ENCODE measurements at places on chromosomes 12 and 14.

DNA sequence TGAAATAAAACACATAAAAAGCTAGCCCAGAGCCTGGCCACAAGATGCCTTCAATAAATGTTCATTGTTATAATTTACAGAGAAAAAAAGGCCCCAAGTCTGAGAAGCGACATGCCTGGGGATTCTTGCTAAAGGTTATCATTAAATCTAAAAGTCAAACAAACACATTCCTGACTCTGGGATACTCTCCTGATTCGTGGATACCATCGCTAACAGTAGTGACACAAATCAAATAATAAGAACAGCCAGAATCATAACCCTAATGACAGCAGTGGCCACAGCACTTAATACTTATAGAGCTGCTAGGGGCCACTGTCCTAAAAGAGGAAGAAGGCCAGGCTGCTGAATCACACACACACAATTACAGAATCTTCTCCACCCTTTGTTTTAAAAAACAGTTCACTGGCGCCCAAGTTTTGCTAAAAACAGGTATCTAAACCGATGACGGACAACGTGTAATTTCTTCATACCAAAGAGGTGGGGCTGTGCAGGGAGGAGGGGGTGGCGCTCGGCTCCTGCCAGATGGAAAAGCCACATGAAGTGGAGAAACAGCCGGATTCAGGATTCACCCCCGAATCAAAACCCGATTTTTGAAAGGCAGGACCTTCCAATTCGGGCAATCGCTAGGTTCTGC, 1.2 kb downstream of the CLIP1 start:
- DNase-seq: no peak

DNA sequence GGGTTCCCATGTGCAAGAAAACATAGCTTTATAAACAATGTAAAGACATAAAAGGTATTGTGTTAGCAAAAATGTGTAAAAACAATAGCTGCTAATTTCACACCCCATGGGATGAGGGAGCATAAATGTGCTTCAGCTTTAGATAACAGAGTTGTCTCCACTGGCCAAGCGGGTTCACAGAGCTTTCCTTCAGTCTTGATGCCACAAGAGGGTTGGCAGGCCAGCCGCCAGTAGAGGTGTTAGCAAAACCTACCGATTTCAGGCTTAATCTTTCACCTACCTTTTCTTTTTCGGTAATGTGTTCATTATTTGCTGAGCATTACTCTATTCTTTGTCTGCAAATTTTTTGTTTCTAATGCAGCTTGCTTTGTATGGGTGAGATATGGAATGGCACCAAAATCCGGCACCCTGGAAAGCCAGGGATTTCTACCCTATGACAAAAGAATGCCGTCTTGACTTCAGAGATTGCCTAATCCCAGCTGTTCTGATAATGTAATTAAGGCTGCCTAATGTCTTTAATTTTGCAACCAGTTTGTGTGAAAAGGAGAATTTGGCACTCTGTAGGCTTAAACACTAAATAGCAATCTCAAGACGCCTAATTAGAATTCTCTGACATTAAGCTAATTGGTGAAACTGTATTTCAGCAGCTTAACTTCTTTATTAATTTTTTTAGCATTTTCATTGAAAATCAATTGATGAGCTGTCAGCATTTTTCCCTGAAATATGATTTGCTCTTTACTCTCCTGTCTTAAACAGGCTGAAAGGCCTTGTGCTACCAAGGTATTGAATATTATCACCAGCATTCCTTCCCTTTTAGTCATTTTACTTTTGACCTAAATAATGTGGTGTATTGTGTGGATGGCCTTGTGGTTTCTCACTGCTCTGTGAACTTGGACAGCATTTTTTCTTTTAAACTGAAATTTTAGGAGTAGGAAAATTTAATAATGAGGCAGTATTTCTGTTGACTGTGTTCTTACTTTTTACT, 60.7 kb downstream of the POLR3B start:
- no peak for DNase-seq

- no peak for DNase-seq
Observed at GRCh38 chr14:34794941-34795340, 80.2 kb downstream of the BAZ1A start.

DNA sequence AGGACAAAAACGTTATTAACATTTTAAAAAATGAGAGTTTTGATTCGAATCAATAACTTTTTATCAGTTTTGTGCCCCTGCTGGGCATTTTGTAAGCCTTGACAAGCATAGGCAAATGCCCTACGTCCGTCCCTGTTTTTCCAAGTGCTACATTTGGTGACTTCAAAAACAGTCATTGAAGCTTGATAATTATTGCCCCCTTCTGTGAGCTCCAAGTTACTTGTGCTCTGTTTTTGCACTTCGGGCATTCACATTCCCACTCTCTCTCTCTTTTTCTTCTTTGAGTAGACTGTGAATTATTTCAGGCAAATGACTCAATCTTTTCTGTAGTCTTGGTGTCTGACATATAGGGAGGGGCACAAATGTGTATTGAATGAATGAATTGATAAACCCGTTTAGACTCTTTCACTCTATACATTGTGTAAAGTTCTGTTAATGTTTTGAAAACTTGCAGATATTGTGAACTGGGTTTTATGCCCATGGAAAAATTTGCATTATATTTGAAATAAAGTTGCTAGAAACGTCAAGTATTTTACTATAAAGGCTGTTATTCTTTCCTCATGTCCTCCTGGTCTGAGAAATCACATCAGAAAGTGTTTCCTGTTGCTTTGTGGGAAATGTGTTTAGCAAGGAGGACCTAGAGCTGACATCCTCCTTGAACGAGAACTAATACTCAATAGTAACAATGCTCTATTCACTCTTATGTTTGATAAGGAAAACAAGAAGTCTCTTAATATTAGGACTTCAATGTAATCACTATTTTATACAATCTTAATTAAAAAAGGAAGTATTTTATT, 1.4 kb downstream of the APAF1 start:
- no peak for DNase-seq

DNA sequence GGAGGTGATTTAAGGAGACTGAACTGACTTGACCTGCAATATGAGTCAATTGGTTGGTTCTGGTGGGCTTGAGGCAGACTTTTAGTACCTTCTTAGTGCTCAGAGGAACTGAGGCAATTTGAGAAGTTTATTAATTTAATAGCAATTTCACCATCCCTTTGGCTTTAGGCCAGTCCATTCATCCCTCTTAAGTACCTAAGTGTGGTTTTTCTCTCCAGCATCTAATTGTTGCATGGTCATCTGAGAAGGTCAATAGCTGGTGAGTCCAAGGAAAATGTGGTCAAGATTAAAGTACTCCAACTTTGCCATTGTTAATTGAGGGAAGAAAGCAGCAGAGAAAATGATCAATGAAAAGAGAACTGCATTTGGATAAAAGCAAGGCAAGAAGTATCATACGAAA, 115.4 kb upstream of the DYRK2 start:
- DNase-seq: no peak

GRCh38 chr14:81940651-81941050, 407.0 kb upstream of the SEL1L start:
- no peak for DNase-seq

- no peak for DNase-seq
Observed at GRCh38 chr14:32421781-32422180, 92.7 kb downstream of the AKAP6 start.

DNA sequence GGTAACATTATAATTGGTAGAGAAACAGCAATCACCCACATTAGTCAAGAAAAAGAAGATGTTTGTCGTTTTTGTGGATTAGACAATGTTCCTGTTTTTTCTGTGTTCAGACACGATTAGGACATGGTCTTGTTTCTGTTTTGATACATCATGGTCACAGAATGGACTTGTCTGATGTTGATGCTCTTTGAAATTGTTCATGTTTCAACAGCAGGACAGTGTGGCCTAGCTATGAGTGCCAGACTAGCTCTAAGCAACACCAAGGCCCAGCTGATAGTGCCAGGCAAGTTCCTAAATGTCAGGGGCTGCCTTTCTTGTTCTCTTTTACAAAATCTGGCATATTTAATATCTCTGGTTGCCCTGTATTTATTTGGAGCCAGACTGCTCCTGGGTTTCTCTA, 40.9 kb upstream of the TOMM20L start:
- DNase-seq: no peak

DNA sequence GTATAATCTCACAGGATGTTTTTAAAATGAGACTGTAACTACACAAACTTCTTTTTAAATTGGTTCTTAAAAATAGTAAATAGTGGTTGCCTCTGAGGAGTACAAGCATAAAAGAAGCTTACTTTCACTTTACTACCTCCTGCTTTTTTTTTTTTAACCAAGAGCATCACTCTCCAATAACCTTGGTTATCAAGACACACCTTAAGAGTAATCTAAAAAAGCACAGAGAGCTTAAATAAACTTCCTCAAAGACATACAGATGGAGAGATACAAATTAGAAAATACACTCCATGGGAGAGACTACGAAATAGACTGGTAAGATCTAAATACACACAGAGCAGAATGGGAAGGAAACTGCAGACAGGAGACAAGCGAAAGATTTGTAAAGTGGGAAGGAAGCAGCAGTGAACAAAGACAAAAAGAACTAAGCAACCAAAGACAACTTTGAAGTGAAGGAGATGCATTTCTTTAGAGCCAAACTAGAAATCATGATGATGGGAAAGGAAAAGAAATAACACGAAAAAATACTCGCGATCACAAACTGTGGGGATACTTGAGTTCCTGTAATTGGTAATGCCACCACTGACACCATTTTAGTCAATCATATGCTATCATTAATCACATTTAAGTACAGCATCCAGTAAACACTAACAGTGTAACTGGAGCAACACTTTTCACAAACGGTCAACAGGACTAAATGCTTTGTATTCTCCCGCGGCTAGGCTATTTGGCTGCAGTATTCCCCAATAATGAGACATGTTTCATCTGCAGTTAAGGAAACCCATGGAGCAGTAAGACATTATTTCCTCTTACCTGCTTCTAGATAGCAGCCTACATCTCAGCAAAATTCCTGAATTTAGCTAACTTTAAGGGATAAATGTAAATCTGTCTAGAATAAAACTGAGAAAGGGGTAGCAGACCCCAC, 8.2 kb downstream of the SINHCAF start:
- no peak for DNase-seq

- no peak for DNase-seq
Observed at GRCh38 chr14:77980475-77981321, 180.8 kb downstream of the ADCK1 start.

DNA sequence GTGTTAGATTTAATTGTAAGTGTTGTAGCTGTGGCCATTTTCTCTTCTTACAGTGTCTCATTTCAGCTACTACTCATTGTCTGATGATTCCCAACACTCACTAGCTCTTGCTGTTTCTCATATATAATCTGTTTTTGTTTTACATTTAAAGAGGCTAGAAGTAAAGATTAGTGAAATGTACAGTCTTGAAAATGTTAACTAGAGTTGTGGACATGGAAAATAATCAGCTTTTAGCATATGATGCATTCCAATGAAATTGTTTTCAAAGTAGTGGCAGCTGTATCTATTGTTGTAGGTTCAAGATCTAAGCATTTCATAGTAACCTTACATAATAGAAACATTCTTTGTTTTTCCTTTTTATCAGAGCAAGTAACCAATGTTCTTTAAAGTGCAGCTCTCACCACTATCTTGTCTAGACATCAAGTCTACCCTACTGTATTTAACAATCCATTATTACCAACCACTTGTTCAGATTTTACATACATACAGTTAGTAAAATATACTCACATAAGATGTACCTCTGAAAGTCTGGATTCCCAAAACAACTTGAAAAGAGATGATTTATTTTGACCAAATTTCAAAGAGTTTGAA, 76.9 kb downstream of the PPHLN1 start:
- no peak for DNase-seq

DNA sequence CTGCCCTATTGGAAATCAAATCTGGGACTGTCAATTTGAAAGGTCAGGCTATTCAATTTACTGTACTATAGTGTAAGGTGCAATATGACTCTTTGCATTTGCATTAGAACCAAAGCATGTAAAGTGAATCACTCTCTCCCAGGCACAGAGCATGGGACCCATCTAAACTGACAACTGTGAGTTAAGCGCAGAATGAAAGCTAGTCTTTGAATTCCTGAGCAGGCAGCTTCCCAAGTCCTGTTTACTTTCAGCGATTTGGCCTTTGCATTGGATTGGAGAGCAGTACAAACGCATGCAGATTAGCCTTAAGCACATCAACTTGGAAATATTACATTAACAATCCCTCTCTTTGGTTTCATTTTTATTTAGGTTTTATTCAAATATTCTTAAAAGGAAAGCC, 74.6 kb downstream of the RERG start:
- no peak for DNase-seq

DNA sequence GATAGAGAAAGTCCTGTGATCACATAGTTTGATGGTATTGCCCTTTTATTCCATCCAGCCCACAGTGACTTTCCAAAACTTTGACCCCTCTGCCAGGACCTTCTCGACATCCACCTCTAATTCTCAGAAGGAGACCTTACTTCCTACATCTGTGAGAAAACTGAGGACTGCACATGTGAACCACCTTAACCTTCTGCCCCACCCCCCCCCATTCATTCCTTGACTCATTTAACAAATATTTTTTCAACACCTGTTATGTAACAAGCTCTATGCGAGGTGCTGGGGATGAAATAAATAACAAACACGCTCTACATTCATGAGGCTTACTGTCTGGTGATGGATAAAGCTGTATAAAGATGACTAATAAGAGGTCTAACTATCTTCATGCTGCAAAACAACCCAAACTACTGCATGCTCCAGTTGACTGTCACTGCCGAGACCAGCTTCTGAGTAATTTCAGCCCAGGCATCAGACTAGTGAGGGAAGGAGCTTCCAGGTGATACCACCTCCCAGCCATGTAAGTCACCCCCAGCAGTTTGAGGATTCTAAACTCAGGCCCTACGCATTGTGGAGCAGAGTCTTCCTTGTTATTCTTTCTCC, 1.9 kb upstream of the HAL start:
- no peak for DNase-seq

DNA sequence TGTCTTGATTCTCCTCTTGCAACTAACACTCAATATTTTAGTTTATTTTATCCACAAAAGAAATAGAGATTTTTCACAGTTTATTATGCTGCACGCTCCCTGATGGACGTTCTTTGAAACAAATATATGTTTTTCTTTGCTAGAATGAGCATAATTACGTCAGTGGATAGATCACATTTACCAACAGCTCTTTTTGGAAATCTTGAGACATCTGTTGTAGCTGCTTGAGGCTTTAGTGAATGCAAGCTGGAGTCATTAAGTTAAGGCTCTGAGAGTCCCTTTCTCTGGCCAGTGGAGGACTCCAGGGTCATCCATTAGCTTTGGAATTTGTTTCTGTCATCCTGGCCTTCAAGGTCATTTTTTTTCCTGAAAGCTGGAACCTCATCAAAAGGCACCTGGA, 405.6 kb upstream of the TMEM132C start:
- DNase-seq: no peak

- no peak for DNase-seq
Observed at GRCh38 chr14:70108419-70108818, 80.3 kb downstream of the SLC8A3 start.

DNA sequence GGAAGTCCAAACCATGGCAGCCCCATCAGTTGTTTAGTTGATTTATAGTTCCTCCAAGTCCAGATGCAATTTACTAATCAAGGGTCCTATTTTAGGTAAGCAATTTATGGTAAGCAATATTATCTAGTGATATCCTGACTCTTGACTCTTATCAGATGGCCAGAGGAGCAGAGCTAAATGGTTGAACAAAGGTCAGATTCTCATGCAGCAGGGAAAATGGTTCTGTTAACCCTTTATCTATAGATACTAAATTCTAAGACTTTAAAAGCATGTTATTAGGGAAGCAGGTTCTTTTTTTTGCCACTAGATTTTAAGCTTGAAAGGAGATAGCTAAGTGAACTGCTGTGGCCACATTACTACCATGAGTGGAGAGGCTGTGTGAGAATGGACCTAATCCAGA, 427.1 kb upstream of the FBXO33 start:
- DNase-seq: no peak

Data from activated T-cell treated with anti-CD3 and anti-CD28 coated beads, Interleukin-2, amount 50 U/mL, for 48 hours (primary cell).